MG63 (cell line): ENCODE measurements at places on chromosomes 16 and 17. TPM values are rescaled to one million over a fixed set of nuclear protein-coding genes. Genes with fewer than 3 reads are reported as not detected.

- no peak for DNase-seq
Measured at GRCh38 chr16:85829171-85829719, 29.8 kb downstream of the COX4I1 start.

The MRM3 gene
- total RNA-seq, result 11.1 and 21.8 TPM in 2 replicates

DNA sequence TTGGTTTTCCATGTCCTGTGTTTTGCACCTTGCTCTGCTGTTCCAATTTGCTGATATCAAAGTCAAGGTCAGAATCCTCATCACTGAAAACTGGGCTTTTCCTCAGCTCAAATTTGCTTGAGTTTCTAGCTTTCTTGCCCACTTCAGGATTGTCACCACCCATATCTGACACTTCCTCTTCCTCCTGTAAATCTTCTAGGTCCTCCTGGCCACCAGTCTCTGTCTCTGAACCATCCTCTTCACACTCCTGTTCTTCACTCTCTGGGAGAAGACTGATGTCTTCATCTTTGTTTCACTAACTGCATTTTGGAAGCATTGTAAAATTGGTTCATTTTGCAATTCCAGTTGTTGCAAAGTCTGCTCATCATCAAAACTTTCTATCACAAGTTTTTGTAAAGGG is 63.4 kb upstream of the RBL2 start:
- no peak for DNase-seq

The ABCC3 gene
- total RNA-seq, result 0.17 and 2.0 TPM in 2 replicates

DNA sequence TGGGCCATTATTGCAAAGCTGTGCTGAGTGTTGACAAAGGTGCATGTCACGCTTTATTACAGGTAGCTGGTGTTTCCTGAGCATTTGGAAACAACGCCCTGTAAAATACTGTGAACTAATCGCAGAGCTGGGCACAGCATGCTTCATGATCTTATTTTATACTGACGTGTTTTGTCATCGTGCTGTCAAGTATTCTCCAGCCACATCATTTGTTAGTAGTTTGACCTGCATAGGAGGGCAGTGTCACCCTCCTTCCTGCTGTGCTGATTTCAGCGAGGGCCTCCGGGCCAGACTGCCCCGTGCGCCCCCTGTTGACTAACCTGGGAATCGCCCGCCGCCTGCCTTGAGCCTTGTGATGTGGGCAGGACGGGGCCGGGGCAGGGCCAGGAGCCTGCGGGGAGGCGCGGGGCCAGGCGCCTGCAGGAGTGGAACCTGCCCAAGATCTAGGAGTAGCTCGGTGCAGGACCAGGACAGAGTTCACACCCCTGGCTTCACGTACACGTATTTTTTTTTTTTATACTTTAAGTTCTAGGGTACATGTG is 820.7 kb downstream of the KCNJ18 start:
- no peak for DNase-seq
